ENCODE measurements at places on chromosomes 3 and 15. TPM values are rescaled to one million over a fixed set of nuclear protein-coding genes. Genes with fewer than 3 reads are reported as not detected.

GRCh38 chr3:184381261-184382224 lies 1.7 kb downstream of the CHRD start:
- H3K27ac ChIP-seq, result no peak overlapping the region
- H3K36me3 ChIP-seq, result no peaks in the 10 kb centered on the region
- no peak for DNase-seq
- peaks cover 6% of the 10 kb centered on the region for H3K4me1 ChIP-seq
- H3K4me3 ChIP-seq, result peak overlapping the region; percentile 82

Gene MKRN2OS
- total RNA-seq, result 0.44 TPM

DNA sequence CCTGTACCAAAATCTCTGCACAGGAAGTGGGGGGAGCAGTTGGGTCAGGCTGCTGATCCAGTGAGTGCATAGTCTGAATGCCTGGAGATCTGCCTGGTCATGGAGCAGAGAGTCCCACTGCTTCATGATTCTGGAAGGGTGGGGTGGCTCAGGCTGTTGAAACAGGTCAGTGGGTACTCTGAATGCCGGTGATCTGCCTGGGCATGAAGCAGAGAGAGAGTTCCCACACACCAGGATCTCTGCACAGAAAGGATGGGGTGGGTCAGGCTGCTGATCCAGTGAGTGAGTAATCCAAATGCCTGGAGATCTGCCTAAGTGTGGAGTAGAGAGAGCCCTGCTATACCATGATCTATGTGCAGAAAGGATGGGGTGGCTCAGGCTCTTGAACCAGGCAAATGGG lies 16.1 kb upstream of the GCSAM start:
- H3K4me3 ChIP-seq, result no peak overlapping the region
- peaks cover 41% of the 10 kb centered on the region for H3K36me3 ChIP-seq
- no peak for DNase-seq
- H3K27me3 ChIP-seq, result no peaks in the 10 kb centered on the region
- H3K27ac ChIP-seq, result no peak overlapping the region
- H3K4me1 ChIP-seq, result no peaks in the 10 kb centered on the region

- peaks cover 2% of the 10 kb centered on the region for H3K4me1 ChIP-seq
- no peaks in the 10 kb centered on the region for H3K27me3 ChIP-seq
- no peak overlapping the region for H3K4me3 ChIP-seq
- no peaks in the 10 kb centered on the region for H3K36me3 ChIP-seq
- no peak overlapping the region for H3K27ac ChIP-seq
Observed at GRCh38 chr15:57205996-57206395, 170.3 kb upstream of the CGNL1 start.

Gene C3orf70
- total RNA-seq, result 0.66 TPM

Gene SEMA6D
- 15.8 TPM for total RNA-seq

DNA sequence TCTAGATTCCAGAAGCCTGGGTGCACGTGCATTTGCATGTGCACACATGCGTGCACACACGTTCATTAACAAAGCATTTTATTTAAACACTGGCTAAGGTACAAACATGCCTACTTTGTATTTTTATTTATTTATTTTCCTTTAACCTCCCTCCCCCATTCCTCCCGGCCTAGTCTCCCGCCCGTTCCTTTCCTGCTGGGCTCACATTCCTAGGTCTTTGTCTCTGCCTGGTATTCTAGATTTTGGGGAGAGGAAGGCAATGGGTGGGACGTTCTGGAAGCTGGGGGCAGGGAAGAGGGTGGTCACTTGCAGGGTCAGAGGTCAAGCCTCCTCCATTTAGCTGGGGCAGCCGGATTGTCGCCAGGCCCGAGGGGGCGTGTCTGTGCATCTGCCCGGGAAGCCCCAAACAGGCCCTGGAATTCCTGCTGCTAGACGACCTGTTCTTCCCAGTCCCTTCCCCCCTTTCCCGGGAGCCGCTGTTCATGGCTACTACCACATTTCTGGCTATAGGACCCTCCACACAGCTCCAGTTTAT lies 51.8 kb downstream of the TRIM71 start:
- no peaks in the 10 kb centered on the region for H3K27me3 ChIP-seq
- H3K4me3 ChIP-seq, result peak overlapping the region; percentile 72
- H3K4me1 ChIP-seq, result peaks cover 38% of the 10 kb centered on the region
- peaks cover 15% of the 10 kb centered on the region for H3K36me3 ChIP-seq

Gene UCN2
- total RNA-seq, result 0.68 TPM

DNA sequence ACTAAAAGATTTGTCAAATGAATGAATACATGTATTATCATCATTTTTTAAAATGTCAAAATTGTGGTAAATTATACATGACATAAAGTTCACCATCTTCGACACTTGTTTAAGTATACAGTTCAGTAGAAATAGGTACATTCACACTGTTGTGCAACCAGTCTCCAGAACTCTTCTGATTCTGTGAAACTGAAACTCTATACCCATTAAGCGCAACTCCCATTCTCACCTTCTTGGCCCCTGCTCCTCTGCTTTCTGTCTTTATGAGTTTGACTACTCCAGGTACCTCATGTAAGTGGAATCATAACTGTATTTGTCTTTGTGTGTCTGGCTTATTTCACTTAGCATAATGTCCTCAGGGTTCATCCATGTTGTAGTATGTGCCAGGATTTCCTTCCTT lies 50.1 kb upstream of the KBTBD8 start:
- no peak overlapping the region for H3K27ac ChIP-seq
- peaks cover 2% of the 10 kb centered on the region for H3K36me3 ChIP-seq
- no peaks in the 10 kb centered on the region for H3K27me3 ChIP-seq
- H3K4me3 ChIP-seq, result no peak overlapping the region
- H3K4me1 ChIP-seq, result no peaks in the 10 kb centered on the region

Gene SPSB4
- 6.0 TPM for total RNA-seq

DNA sequence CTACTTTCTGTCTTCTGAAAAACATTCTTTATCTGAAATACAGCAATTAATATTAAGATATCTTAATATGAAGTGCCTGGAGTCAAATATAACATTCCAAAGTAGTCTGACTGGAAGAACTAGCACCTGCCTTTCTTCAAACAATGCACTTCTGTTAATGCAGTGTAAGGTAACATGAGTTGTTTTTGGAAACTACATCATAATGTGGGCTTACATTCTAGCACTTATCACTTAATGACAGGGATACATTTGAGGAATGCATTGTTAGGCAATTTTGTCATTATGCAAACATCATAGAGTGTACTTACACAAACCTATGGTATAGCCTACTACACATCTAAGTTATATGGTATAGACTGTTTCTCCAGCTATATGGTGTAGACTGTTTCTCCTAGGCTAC lies 49.2 kb downstream of the SLC15A2 start:
- no peak overlapping the region for H3K27ac ChIP-seq
- H3K4me3 ChIP-seq, result no peak overlapping the region
- peaks cover 6% of the 10 kb centered on the region for H3K36me3 ChIP-seq
- no peak for DNase-seq

DNA sequence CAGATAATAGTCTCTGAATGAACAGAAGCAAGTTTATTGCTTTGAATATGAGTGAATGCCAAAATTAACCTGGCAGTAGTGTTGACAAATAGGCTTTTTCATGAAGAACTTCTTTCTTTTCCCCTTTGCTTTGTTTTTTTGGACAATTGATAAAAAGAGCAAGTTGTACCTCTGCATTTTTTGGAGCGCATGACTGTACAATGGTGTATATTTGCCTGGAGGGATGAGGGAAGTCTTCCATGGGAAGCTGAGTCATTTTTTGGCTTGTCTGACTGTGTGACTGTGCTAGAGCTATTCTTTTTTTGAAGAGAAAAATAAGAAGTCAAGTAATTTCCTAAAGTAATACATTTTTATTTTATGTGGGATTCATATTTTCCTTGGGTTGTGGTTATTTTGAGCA lies 186.9 kb downstream of the KLHL25 start:
- no peaks in the 10 kb centered on the region for H3K4me1 ChIP-seq
- no peaks in the 10 kb centered on the region for H3K36me3 ChIP-seq
- no peaks in the 10 kb centered on the region for H3K27me3 ChIP-seq
- no peak overlapping the region for H3K27ac ChIP-seq

GRCh38 chr3:133606902-133607301 lies 33.4 kb downstream of the CDV3 start:
- peaks cover 17% of the 10 kb centered on the region for H3K36me3 ChIP-seq
- H3K27ac ChIP-seq, result no peak overlapping the region
- no peaks in the 10 kb centered on the region for H3K4me1 ChIP-seq
- no peak overlapping the region for H3K4me3 ChIP-seq
- H3K27me3 ChIP-seq, result no peaks in the 10 kb centered on the region

Gene WDR49
- total RNA-seq, result 0.90 TPM

- H3K4me1 ChIP-seq, result no peaks in the 10 kb centered on the region
- no peaks in the 10 kb centered on the region for H3K36me3 ChIP-seq
- DNase-seq, result no peak
- H3K27ac ChIP-seq, result no peak overlapping the region
- no peak overlapping the region for H3K4me3 ChIP-seq
- H3K27me3 ChIP-seq, result no peaks in the 10 kb centered on the region
Observed at GRCh38 chr3:53180305-53181023, 19.5 kb downstream of the PRKCD start.

GRCh38 chr15:75182187-75183131 lies 19.2 kb upstream of the C15orf39 start:
- H3K4me1 ChIP-seq, result peaks cover 3% of the 10 kb centered on the region
- no peaks in the 10 kb centered on the region for H3K36me3 ChIP-seq
- no peak overlapping the region for H3K4me3 ChIP-seq
- H3K27ac ChIP-seq, result no peak overlapping the region

Gene C3orf85
- not detected for total RNA-seq

DNA sequence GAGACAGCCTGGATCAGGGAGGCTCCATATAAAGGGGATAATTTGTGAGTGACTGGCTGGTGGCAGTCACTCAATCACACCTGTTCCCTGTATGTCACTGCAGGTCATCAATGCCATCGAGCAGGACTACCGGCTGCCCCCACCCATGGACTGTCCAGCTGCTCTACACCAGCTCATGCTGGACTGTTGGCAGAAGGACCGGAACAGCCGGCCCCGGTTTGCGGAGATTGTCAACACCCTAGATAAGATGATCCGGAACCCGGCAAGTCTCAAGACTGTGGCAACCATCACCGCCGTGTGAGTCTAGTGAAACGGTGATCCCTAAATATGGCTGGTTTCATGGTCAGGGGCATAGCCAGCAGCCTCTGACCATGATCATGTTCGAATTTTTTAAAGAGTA lies 453.2 kb downstream of the EPHB1 start:
- H3K27ac ChIP-seq, result no peak overlapping the region
- H3K4me3 ChIP-seq, result no peak overlapping the region
- H3K27me3 ChIP-seq, result no peaks in the 10 kb centered on the region
- H3K4me1 ChIP-seq, result no peaks in the 10 kb centered on the region
- DNase-seq, result no peak

- no peak within 1 kb of the TSS for H3K27ac ChIP-seq
- H3K4me1 ChIP-seq, result no peaks in the 10 kb centered on the region
- H3K4me3 ChIP-seq, result peak within 1 kb of the TSS; percentile 86
Observed at GRCh38 chr15:42736793-42737528, at the start of gene CDAN1. Gene CDAN1 (minus strand): TSS chr15:42737128. CDS start chr15:42737102, 26 bp downstream.

DNA sequence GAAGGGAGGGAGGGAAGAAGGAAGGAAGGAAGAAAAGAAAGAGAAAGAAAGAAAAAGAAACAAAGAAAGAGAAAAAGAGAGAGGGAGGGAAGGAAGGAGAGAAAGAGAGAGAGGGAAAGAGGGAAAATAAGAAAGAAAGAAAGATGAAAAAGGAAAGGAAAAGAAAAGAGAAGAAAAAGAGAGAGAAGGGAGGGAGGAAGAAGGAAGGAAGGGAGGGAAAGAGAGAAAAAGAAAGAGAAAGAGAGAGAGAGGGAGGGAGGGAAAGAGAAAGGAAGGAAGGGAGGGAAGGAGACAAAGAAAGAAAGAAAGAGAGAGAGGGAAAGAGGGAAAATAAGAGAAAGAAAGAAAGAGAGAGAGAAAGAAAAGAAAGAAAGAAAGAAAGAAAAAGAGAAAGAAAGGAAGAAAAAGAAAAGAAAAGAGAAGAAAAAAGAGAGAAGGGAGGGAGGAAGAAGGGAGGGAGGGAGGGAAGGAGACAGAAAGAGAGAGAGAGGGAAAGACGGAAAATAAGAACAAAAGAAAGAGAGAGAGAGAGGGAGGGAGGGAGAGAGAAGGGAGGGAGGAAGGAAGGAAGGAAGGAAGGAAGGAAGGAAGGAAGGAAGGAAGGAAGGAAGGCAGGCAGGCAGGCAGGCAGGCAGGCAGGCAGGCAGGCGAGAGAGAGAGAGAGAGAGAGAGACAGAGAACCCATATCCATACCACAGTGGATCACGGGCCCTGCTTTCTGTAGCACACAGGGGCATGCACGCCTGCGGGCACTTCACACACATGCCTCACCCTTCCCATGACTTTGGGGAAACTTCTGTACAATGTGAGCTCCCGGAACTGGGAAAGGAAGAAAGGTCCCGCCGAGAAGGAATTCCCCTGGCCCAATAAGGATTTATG lies 52.5 kb downstream of the ADCY5 start:
- H3K27ac ChIP-seq, result no peak overlapping the region
- no peaks in the 10 kb centered on the region for H3K36me3 ChIP-seq
- no peaks in the 10 kb centered on the region for H3K27me3 ChIP-seq
- H3K4me3 ChIP-seq, result no peak overlapping the region

Gene SGO1
- total RNA-seq, result 28.1 TPM

DNA sequence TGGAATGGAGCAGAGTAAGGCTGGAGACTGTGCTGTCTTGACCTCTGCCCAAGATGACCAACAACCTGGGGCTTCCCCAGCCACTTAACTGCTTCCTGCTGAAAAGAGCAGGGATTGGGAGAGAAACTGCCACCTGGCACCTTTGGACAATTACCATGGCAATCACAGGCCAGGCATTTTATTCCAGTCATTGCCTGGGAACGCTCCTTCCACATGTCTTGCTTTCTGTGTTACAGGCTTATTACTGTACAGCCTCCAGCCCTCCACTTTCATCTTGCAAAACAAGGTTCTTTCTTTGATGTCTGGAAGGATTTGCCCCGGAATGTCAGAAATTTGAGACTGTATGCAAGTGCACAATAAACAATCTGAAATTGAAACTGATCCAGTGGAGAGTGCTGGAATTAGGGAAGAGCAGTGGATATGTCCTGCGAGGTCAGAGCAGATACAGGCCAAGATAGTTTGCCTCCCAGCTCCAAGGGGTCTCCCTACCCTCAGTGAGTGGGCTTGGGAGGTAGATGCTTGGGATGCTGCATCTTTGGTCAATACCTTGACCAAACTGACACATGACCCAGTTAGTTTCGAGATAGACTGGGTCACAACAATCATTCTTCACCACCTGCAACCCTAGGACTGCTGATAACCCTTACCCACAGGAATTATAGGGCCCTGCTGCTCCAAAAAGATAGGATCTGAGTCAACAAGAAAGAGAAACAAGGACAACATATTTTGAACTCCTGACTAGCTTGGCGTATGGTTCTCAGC lies 2.7 kb downstream of the PPP1R14D start:
- no peak overlapping the region for H3K27ac ChIP-seq
- H3K27me3 ChIP-seq, result no peaks in the 10 kb centered on the region
- no peaks in the 10 kb centered on the region for H3K36me3 ChIP-seq
- H3K4me1 ChIP-seq, result peaks cover 2% of the 10 kb centered on the region
- H3K4me3 ChIP-seq, result no peak overlapping the region

Gene RTP1
- 6.6 TPM for total RNA-seq

GRCh38 chr3:17655743-17656142 lies 86.7 kb downstream of the TBC1D5 start:
- no peak overlapping the region for H3K4me3 ChIP-seq
- H3K27me3 ChIP-seq, result no peaks in the 10 kb centered on the region
- no peaks in the 10 kb centered on the region for H3K36me3 ChIP-seq
- DNase-seq, result no peak
- H3K27ac ChIP-seq, result no peak overlapping the region

Data from H9 (cell line).